Activated CD4-positive, alpha-beta T cell treated with anti-CD3 and anti-CD28 coated beads for 4 hours (primary cell): ENCODE measurements at places on chromosomes 5 and 9.

DNA sequence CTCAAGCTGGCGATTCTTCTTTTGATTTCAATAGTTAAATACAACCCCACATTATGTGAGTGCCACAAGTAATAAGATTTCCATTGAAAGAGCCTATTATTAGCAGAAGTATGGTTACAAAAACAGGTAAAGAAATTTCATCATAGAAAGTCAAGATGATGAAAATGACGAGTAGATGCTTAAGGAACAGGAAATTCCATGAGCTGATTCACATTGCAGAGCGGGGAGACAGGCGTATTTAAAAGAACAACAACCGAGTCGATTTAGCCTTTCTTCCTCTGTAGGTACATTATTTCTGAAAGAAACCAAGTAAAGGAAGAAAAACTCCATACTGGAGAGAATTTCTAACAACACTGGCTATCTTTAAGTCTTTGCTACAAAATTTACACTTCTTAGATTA, 310.4 kb downstream of the SLF1 start:
- DNase-seq: no peak

- DNase-seq: no peak
Observed at GRCh38 chr9:21679432-21679831, 123.0 kb upstream of the MTAP start.

DNA sequence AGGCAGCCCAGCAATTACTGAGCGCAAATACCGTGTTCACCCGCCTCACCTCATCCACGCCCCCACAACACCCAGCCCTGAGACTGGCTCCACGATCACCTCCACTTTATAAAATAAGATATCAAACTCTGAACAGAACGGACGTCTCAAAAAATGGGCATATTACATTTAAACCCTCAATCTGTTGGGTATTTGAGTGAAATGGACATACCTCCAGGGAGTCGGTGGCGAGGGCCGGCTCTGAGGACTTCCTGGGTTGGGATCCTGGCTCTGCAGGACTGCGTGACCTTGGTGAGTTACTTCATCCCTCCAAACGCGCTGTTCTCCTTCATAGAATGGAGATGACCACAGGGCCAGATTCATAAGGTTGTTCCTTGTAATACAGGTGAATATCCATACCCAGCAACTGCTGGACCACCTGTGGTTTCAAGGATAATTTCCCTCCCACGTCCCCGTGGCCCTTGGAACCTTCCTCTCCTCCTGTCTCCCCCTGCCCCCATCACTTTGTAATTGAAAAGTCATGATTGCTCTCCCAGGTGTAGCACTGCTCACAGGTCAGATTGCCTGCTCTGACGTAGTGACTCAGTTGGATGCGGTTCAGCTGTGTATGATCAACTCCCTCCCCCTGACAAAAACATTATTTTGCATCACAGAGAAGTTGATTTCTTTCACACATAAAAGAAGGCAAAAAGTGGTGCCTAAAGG, 135.6 kb downstream of the KCNIP1 start:
- no peak for DNase-seq

DNA sequence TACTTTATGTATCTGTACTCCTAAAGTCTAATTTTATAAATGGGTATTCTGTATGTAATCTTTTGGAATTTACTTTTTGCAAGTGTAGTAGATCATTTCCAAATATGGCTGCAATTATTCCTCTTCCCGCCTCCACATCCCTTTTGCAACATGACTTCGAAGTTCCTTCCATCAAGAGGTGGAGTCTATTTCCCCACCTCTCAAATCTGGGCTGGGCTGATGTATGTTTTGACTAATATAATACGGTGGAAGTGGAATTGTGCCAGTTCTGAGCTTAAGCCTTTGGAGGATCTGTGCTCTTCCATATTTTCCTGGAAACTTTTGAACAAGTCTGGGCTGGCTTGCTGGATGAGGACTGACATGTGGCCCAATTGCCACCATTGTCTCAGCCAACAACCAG, 155.9 kb downstream of the FGF18 start:
- no peak for DNase-seq

- no peak for DNase-seq
Observed at GRCh38 chr5:156552855-156553358, 225.9 kb downstream of the SGCD start.

DNA sequence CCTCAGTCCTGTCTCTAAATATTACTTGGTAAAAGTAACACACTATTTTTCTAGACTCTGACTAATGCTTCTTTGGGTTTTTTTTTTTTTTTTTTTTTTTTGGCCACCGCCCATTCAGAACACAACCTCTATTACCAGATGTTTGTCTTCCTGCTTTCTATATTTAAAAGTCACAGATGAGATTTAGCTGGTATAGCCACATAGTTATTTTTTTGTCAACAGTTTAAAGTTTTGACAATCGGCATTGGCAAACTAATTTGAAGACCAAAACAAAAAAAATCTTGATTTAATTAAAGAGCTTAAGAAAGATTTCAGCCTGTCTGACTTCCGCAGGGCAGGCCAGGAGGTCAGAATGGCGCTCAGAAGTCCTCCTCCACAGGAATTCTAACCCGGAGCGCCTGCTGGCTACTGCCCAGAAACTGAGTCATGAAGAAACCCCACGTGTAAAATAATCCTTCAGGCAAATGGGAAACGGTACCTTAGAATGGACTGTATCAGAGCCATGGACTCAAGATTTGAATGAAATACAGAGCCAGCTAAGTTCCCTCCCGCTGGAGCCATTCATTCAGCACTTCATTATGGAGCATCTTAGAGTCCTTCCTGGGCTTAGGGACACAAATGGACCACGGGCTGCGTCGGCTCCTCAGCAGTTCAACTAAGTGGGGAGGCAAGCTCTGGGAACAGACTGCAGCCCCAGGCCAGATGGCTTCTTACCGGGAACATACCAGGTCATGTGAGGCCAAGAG, 55.6 kb downstream of the PTPDC1 start:
- no peak for DNase-seq

GRCh38 chr5:90558344-90559192, at the start of gene ADGRV1:
Gene ADGRV1, plus strand, starts transcription at chr5:90558797. Its CDS starts 99 bp downstream, at chr5:90558896.
- no peak for DNase-seq

- DNase-seq: no peak
Observed at GRCh38 chr5:88881571-88881971, 1.4 kb downstream of the MEF2C start.

DNA sequence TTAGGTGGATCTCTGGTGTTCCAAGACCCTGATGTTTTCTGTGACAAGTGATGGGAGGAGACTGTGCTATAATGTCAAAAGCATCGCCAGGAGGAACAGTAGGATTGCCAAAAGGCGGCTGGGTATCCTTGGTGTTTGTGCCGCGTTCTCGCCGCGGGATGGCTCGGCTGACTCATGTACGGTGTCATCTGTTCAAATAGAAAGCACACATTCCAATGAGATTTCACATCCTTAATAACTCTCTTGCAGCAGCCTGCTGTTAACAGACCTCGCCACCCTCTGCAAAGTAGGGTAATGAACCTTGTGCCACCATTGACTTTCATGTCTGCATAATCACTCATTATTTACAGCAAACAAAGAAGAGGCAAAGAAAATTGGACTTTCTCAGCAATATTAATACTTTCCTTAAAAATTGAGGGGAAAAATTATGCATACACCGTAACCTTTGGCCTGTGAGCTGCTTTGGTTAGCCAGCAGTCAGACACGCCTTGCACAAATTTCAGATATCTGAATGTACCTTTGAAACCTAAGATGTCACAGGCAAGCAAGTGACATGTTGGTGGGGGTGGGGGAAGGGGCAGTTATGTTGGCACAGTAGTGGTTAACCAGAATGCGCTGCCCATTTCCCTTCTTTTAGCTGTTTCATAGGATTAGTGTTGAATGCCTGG, 289.4 kb downstream of the EFNA5 start:
- DNase-seq: no peak

GRCh38 chr9:115005322-115005721, 74.9 kb upstream of the TNFSF8 start:
- DNase-seq: no peak

- no peak for DNase-seq
Observed at GRCh38 chr5:72387985-72388384, 67.8 kb downstream of the PTCD2 start.

- DNase-seq: no peak
Observed at GRCh38 chr9:99478469-99479027, 256.5 kb downstream of the SEC61B start.

DNA sequence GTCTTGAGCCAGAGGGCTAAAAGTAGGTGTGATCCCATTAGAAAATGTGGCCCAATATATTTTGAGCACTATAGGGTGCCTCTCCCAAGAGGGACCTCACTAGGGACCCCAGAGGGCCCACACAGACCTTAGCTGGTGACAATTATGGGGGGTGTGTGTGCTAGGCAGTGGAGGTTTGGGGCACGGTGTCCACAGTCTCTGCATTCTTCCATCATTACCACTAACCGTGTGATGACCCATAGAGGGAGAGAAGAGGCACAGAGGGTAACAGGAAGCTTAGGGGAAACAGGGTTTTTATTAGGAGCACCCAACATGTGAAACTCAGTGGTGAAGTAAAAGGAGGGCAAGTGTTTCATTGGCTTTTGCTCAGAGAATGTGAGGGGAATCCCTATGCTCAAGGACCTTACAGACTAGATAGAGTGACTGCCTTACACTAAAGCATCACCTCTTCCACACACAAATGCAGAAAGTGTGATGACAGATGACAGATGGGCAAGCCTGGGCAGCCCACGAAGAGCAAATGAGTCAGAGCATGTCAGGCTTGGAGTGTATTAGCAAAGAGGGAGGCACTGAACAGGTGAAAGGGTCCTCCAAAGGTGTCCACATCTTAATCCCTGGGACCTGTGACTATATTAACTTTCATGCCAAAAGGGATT, 2.5 kb upstream of the ACTL7A start:
- DNase-seq: no peak

- DNase-seq: no peak
Observed at GRCh38 chr9:16555802-16556201, 314.7 kb downstream of the BNC2 start.

GRCh38 chr5:10353241-10354047, at the start of gene MARCHF6:
Gene MARCHF6, plus strand, starts transcription at chr5:10353695. Its CDS starts 204 bp downstream, at chr5:10353899.
- DNase-seq: peak; percentile 96

- no peak for DNase-seq
Observed at GRCh38 chr9:20512636-20513035, 109.7 kb downstream of the MLLT3 start.

- no peak for DNase-seq
Observed at GRCh38 chr9:99690573-99690972, 131.1 kb upstream of the NR4A3 start.

- DNase-seq: no peak
Observed at GRCh38 chr5:6856653-6857052, 143.4 kb downstream of the TENT4A start.

GRCh38 chr9:72790989-72791388, 161.9 kb downstream of the ALDH1A1 start:
- DNase-seq: no peak

GRCh38 chr5:42587096-42587723, 164.0 kb downstream of the GHR start:
- no peak for DNase-seq

DNA sequence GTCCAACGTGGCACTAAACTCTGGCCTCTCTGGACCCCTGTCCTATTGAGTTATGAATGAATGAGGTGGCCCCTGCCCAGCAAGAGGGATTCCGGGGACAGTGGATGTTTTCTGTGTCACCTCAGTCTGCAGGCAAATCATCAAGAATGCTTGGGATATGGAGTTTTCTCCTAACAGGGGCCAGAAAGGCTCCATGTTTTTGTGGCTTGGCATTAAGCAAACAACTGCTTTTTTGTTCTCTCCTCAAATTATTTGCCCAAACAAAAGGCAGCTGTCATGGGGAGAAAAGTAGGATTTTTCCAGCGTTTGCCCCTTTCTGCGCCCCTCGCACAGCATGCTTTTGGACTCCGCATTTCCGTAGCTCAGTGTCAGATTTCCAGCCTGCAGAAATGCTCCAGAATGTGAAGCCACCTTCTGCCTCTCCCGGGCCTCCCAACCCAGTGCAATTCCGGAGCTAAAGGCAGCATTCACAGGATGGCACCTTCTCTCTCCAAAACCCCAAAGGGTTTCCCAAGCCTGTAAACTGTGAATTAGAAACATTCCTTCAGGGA, 553.3 kb downstream of the CCDC171 start:
- no peak for DNase-seq

- no peak for DNase-seq
Observed at GRCh38 chr9:84542554-84542953, 127.0 kb upstream of the NTRK2 start.

GRCh38 chr5:51389288-51389576, 6.0 kb downstream of the ISL1 start:
- no peak for DNase-seq

- no peak for DNase-seq
Observed at GRCh38 chr5:68950125-68950524, 143.7 kb upstream of the SLC30A5 start.

- no peak for DNase-seq
Observed at GRCh38 chr5:139278540-139279274, 14.8 kb upstream of the MATR3 start.

GRCh38 chr5:177231479-177232250, 71.9 kb downstream of the RAB24 start:
- DNase-seq: no peak

- no peak for DNase-seq
Observed at GRCh38 chr5:148949841-148950470, 112.9 kb downstream of the SH3TC2 start.
